COR-L47 (cell line): ENCODE measurements at places on chromosomes 6 and 20.

DNA sequence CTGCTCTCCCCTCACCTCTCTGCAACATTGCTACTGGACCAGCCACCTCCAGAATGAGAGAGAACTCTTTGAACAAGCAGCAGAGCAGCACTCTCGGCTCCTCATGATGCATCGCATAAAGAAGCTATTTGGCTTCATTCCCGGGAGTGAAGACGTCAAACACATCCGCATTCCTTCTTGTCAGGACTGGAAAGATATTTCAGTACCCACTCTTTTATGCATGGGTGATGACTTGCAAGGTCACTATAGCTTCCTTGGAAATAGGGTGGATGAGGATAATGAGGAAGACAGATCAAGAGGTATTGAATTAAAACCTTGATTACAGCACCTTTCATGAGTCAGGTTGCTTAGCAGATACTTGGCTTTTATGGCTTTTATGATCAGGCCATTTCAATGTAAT, 4.3 kb downstream of the CALHM4 start:
- no peak for DNase-seq

DNA sequence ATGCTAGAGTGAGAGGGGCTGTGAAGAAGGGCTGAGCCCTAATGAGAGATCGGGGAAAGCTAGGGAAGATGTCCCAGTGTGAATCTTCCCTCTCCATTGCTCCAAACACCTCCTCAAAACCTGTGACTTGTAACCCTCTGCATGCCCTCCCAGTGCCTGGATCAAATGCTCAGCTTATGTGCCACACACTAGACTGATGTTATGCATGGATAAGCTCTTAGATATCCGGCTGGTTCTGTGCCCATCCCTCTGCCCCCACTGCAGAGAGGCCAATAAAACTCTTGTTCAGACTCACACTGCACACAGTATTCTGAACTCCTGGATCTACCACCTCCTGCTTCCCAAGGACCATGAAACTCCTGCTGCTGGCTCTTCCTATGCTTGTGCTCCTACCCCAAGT, at the start of gene DEFB118:
Gene DEFB118 (plus strand): TSS at position 301 of the 400 bp plus-strand sequence. CDS start 50 bp downstream, at position 351.
- no peak for DNase-seq

DNA sequence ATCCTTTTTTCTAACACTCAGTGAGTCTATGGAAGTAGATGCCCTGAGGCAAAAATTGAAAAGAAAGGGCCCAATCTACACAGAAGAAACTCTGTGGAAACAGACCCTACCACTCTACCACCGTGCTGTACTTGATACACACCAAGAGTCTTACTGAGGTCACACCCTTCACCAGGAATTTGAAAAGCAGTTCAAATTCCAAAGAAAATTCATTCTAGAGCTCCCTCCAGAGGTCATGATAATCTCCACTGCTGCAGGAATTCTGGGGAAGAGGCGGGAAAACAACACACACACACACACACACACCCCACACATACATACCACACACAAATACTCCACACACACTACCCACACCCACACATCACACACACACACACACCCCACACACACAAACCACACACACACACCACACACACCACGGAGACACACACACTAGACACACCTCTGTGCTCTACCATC, 336.8 kb downstream of the HDGFL1 start:
- no peak for DNase-seq

DNA sequence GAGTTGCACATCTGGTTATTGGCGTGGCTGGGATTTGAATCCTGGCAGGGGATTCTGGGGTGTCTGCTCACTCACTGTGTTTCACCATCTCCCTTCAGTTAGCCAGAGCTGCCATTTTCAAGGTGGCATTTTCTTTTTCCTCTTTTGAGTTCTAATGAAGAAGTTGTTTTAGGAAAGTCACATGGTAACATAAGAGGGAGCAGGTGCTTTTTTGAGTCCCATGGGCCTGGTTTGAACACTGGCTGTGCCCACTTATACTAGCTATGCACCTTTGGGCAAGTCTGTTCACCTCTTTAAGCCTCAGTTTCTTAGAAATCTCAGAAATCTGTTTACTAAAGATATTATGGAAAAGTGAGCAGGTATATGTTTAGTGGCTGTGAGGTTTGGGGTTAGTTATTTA, 39.6 kb downstream of the ANKS1A start:
- DNase-seq: no peak

DNA sequence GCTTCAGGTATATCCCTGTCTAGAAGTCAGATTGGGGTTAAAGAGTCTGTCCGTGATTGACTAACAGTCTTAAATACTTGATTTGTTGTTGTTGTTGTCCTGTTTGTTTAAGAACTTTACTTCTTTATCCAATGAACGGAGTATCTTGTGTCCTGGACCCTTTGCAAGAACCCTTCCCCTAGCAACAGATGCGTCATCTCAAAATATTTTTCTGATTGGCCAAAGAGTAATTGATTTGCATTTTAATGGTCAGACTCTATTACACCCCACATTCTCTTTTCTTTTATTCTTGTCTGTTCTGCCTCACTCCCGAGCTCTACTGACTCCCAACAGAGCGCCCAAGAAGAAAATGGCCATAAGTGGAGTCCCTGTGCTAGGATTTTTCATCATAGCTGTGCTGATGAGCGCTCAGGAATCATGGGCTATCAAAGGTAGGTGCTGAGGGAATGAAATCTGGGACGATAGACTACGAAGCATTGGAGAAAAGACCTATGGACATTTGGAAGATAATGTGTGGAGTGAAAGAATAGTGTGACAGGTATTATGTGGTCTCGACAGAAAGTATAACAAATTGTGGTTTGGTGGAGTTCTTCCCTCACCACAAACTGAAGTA, at the start of gene HLA-DRA:
Gene HLA-DRA (plus strand): TSS at position 286 of the 613 bp plus-strand sequence. CDS start 64 bp downstream, at position 350.
- DNase-seq: no peak

GRCh38 chr6:155419161-155419560, 36.5 kb downstream of the NOX3 start:
- no peak for DNase-seq

GRCh38 chr6:53358440-53359094, 9.8 kb upstream of the ELOVL5 start:
- DNase-seq: no peak

DNA sequence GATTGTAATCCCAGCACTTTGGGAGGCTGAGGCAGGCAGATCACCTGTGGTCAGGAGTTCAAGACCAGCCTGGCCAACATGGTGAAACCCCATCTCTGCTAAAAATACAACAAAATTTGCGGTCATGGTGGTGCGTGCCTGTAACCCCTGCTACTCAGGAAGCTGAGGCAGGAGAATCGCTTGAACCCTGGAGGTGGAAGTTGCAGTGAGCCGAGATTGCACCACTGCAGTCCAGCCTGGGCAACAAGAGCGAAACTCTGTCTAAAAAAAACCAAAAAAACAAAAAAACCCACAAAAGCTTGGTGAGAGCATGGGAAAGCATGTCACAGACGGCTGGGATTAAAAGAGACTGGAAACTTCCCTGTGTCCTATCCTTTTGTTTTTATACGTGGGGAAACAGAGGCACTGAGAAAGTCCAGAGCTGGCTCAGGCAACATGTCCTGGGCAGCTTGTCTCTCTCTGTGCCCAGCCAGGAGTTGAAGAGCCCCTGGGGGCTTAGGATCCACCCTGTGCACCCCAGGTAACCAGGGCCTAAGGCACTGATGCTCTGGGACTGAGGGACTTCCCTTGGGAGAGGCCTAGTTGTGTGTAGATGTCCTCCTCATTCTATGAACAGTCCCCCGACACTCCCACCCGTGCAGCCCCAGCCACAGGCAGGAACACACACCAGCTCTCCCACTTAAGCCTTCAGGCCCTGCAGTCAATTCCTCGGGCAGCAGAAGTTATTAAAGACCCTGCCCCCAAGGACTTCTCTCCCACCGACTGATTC, 16.0 kb downstream of the CD40 start:
- DNase-seq: no peak

DNA sequence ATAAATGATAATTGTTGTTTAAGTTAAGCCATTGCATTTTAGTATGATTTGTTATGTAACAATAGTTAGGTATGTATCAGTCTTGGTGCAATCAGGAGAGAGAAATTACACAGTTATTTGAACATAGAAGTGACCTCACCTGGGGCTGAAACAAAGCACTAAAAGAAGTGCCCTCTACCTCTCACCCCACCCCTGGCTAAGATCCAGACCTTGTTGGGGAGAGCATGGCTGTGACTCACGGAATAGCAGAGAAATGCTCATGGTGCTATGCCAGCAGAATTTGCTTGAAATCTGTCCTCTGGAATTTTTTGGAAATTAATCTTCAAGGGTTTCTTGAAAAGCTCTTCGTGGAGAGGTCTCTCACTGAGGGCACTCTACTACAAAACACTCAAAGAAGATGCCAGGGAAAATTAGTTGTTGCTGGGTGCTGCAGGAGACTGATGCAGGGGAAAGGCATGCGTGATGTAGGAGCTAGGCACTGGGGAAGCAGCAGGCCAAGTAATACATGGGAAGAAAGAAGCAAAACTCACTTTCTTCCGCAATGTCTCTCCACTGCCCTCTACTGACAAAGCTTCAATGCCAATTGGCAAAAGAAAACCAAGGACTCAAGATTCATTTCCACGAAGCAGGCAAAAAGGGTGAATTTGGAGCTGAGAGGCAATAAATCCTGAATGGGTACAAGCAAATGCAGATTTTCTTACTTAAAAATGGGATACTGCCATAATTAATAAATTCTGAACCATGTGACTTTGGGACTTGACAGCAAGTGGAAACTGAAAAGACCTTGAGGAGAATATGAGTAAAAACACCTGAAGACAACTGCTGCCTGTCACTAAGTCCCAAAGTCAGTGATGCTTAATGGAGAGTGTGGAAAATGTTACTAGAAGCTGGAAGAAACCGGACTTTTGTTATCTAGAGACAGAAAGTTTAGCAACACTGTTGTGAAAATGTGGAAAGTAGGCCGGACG, 136.3 kb upstream of the ZNF184 start:
- no peak for DNase-seq

- peak; percentile 28 for DNase-seq
Observed at GRCh38 chr20:36865076-36865860, 10.7 kb upstream of the TLDC2 start.

- no peak for DNase-seq
Observed at GRCh38 chr6:158816803-158817727, 2.1 kb downstream of the EZR start.

DNA sequence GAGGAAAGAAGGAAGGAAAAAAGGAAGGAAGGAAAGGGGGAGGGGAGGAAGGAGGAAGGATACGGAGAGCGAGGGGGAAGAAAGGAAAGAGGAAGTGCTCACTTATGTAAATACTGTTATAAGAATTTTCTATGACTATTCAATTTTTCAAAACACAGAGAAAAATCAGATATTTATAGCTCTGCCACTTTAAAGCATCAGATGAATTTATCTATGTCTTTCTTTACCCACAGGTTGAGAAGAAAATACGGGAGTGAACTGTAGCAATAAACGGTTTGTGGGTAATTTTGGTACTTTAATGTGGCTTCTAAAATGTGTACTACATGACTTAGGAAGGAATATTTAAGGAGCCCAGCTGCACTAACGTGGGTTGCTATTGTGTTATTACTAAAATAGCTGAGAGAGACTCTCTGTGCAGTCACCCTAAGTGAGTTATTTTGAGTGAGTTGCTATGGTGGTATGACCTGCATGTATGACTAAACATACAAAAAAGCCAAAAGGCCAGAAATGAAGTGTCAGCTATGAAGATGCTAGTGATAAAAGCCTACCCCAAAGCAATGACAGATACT, 225.5 kb downstream of the SOD2 start:
- DNase-seq: no peak

DNA sequence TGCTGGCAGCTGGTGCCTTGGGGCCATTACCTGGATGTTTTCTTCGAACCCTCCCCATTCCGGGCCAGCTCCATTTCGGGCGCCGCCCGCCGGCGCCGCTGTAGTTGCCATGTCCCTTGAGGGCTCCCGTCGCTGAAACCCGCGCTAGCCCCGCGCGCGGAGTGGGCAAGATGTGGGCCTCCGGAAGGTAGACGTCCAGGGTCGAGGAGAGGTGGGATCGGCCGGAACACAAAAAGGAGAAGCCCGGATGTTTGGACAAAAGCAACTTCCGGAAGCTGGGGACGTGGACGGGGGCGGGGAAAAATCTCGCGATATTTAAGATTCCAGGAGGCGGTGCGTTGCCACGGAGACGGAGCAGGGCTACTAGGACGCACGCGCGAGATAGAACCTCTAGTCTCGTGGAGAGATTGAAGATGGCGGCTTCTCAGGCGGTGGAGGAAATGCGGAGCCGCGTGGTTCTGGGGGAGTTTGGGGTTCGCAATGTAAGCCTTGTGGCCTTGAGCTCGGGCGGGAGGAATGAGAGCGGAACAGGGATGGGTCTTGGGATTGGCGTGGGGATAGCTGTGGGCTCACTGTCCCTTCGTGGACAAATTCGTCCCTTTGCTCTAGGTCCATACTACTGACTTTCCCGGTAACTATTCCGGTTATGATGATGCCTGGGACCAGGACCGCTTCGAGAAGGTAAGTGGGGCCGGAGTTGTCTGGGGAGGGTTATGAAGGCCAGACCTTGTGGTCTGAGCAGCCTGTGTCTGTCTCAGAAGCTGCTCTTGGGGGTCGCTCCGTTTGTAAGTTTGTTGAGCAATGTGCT, at the start of the genes POLR1C and YIPF3:
Gene POLR1C (plus strand): TSS at position 393 of the 808 bp plus-strand sequence. CDS start 21 bp downstream, at position 414.
Gene YIPF3 (minus strand): TSS at position 230 of the 808 bp plus-strand sequence. CDS start 119 bp downstream, at position 111.
- peak; percentile 99 for DNase-seq

DNA sequence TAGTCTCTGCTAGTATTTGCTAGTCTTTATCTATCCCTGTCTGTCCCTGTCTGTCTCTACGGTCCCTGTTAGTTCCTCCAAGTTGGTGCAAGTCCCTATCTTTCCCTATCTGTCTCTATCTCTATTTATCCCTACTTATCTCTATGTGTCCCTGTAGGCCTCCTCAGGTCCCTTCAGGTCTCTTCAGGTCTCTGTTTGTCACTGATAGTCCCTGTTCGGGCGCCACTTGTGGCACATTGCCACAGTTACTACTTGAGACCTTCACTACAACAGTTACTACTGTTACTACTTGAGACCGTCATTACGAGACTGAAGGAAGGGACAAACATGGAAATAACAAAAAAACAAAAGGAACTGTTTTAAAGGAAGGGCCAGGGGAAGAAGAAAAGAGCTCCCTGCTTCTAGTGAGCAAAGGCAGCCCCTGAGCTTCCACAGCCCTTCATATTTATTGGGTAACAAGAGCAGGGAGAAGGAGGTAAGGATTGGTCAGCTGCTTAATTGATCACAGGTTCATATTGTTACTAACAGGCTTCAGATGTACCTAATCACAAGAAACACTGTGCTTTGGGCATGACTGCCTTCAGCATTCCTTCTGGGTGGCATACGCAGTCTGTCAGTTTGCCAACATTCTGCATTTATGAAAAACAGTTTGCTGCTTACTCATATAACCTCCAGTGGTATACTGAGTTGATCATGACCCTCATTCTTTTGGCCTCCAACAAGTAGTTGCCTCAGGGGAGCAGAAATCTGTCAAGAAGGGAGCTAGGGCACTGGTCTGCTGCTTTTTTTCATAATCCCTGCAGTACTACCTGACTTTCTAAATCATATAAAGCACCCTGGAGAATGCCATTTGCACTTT, 8.4 kb downstream of the EPB41L2 start:
- no peak for DNase-seq

- no peak for DNase-seq
Observed at GRCh38 chr20:12599494-12599893, 409.3 kb upstream of the SPTLC3 start.

DNA sequence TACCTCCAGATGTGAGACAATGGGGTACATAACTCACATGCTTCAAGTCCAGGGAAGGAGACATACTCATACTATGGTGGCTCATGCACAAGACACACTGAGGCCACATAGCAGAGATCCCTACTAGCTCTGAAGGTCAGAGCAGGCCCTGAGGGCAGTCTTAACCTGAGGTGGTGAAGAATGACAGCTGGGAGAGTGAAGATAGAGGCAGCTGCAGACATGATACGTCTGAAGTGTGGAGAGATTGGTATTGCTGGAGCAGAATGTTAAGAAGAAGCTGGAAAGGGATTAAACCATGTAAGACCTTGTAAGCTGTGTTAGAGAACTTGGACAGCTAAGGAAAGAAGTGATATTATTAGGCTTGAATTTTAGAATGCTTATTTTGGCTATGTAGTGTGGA, 32.9 kb downstream of the PGM3 start:
- DNase-seq: no peak
